IMR-90 (cell line): ENCODE measurements at places on chromosomes 6 and 20.

GRCh38 chr20:37007898-37008649 is 56.6 kb upstream of the SAMHD1 start:
- peak; percentile 56 for DNase-seq

DNA sequence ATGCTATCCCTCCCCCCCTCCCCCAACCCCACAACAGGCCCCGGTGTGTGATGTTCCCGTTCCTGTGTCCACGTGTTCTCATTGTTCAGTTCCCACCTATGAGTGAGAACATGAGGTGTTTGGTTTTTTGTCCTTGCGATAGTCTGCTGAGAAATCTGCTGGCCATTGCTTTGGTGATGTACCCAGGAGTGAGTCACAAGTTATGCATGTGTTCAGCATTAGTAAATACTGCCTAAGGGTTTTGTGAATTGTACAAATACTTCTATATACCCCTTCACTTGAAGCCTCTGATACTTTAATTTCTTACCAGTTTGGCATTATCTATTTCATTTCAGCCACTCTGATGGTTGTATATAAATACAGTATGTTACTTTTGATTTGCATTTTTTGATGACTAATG is 711.3 kb upstream of the GJE1 start:
- DNase-seq = peak; percentile 85

DNA sequence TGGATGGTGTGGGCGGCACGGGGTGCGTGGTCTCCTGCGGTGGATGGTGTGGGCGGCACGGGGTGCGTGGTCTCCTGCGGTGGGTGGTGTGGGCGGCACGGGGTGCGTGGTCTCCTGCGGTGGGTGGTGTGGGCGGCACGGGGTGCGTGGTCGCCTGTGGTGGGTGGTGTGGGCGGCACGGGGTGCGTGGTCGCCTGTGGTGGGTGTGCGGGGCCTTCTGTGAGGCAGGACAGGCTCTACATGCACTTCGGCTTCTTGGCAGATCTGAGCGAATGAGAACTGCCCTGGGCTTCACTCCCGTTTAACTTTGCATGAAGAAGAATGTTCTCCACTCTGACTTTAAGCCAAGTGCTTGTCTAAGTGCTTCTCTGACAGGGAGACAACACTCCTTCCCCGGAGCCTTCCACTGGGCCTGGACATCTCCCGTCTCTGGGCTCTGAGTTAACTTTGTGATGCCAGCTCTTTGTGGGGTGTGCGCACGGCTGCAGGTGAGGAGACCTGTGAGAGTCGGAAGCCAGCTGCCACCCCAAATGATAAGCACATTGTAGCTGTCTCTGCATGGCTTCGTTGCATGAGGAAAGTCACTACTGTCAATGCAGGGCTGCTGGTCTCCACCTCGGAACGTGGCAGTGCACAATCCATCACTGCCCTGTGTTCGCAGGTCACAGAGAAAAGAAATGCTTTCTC is 244.8 kb downstream of the DLL1 start:
- no peak for DNase-seq

DNA sequence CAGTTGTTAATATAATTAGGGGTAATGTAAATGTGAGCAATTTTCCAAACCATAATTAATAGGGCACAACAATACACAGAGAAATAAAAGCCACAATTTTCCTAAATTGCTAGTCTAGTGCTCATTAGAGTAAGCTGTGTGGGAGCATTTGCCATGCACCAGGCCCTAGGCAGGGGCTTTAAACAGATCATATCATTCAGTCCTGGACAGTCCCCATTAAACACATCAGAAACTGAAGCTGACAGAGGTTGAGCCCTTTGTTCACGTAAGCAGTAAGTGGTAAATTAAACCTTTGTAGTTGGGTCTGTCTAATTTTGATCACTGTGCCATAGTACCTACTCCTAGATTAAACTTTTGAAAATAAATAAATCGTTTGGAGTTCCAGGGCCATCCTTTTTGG is 931.1 kb downstream of the C6orf118 start:
- DNase-seq = no peak

DNA sequence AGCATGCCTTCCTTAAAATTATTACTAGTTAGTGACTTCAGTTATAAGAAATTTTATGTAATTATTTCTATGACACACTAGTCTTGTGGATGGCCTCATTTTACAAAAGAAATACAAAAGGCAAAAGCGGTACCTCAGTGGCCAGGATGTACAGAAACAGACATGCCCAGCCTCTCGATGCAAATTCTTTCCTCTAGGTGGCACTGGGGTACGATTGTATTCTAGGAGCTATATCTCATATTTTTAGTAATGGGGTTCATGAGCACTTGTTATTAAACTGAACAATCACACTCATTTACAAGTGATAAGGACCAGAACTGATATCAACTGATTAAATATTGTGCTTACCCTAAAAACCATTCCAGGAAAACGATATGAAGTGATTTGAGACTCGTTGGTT is 59.8 kb downstream of the SOD2 start:
- peak; percentile 27 for DNase-seq

GRCh38 chr6:35790683-35791082 is 6.4 kb downstream of the CLPS start:
- DNase-seq = no peak

DNA sequence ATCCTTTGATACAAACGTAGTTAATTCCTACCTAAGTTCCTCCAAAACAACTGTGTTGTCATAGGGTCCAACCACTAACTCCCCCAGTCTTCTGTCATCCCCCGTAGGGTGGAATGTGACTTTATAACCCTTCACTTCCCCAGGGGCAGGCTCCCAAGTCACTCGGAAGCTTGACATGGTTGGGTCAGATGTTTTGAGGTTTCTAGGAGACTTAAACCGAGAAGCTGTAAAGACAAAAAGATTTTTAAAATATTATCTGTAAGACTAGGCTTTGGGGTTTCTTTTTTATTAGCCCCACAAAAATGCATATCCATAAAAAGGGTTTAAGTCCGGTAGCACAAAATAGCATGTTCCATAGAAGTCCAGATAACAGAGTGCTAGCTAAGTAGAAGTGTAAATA is 50.2 kb downstream of the COL12A1 start:
- no peak for DNase-seq

- DNase-seq = no peak
Measured at GRCh38 chr20:16352321-16352720, 220.9 kb downstream of the KIF16B start.

DNA sequence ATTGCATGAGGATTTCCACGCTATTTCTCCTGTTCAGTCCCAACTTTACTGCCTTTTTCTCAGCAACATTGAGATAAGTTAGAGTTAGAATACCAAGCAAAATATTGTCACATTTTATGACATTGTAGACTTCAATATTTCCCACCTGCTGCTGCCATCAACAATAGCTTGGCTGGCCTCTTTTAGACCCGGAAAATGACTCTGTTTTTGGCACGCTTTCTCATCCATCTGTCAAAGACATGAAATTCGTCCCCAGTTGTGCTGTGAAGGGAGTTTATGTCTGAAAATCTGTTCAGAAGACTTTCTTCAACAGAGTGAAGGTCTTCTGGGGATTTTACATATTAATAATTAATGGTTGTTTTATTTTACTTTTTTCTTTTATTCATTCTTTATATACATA is 857.3 kb downstream of the FRK start:
- DNase-seq = no peak

- no peak for DNase-seq
Measured at GRCh38 chr6:90220273-90220672, 76.4 kb downstream of the BACH2 start.

DNA sequence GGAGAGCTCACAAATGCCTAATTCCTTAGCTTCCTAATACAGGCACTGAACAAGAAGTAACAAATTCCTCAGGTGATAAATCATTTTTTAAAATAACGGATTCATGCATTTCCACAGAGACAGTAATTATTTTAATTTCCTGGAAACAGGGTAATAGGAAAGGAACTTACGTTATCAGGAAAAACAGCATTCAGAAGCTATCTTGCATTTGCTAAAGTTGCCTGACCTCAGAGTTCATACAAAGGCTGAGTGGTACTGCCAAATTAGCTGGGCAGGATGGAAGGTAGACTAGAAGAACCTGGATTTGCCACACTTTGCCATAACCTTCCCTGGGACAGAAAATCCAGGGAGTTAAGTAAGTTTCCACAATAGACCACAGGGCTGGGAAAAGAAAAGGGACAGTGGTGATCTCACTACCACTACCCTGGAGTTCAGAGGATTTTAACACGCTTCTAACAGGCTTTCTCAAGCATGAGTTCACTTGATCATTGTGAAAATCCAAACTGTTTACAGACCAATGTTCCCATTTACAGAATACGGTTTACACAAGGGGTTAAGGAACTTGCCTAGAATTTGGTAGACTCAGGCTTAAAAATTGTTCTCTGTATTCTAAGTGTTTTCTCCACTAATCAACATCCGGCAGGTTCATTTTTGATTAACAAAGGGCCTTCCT is 57.0 kb downstream of the KIF13A start:
- peak; percentile 40 for DNase-seq

GRCh38 chr20:25063546-25063945 is 5.6 kb upstream of the ACSS1 start:
- DNase-seq = no peak

DNA sequence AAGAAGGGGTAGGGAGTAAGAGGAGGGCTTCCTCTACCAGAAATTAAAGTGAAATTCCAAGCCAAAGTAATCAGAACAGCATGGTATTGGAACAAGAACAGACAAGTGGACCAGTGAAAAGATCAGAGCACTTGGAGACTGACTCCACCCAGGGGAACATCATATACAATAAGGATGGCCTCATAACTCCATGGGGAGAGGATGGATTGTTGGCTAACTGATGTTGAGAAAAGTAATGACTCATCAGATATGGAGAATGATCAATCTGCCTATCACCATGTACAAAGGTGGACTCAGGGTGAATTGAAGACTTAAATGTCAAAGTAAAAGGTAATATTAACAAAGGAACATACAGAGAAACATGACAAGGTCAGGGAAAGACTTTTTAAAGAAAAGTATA is 12.8 kb downstream of the SLC22A3 start:
- no peak for DNase-seq

- DNase-seq = no peak
Measured at GRCh38 chr20:17518339-17519052, 12.7 kb downstream of the BFSP1 start.

DNA sequence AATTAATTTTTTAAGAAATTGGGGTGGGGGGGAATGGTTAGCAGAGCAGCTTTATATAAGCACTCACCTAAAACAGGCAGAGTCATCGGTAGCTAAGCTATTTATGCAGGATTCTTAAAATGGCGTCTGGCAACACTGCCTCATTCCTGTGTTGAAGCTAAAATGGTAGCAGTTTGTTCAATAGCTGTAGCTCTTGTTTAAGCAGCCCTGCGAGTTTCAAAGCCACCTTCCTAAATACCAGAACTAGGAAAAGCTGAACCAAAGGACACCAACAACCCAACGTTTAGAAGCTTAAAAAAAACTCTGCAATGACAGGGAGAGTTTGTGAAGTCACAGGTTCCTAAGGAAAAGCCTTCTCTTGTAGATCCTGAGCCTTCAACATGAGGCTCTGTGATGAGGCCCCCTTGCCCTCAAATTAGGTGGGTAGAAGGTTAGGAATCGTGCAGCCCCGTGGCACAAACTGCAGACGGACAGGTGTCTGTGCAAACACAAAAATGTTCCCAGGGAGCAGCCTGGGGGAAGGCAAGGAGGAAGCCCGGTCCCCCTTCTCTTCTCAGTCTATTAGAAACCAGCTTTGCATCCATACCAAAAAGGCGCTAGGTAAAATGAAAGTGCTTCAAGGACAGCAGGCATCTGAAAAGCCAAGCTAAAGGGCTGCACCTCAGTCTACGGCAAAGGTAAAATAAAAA is 4.7 kb downstream of the ZMYND8 start:
- DNase-seq = no peak

DNA sequence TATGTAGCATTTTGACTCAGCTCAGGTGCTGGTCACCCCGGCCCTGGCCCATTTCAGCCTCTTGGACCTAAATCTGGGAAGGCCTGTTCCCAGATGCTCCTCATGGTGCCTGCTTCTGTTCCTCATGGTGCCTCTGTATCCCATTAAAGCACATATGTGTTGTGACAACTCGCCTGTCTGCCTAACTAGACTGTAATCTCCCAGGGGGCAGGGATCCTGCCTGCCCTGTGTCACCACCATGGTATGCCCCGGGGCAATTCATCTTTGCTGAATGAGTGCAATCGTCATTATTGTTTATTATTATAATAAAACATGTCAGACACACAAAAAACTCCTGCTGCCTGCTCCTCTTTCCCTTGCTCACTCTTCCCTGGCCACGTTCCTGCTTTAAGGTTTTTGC is 62.0 kb downstream of the ZFP64 start:
- peak; percentile 39 for DNase-seq

DNA sequence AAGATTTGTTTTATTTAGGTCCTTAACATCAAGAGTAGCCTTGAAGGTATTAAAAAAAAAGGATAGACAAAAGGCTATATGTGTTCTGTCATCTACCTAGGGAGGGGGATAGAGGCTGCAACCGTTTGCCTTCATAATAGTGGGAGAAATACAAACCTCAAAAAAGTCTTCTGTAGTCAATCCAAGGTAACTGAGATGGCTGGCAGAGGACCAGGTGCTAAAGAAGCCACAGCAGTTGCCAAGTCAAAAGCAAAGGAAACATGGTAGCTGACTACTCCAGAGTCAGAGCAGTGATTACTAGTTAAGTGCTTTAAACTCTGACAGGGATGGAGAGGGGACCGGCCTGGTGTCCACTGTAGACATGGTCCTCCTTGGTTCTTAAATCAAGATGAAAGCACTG is 249.4 kb downstream of the PTPRK start:
- DNase-seq = no peak

- no peak for DNase-seq
Measured at GRCh38 chr20:2659547-2659946, 4.5 kb downstream of the IDH3B start.

GRCh38 chr20:15618912-15619311 is 954.3 kb downstream of the KIF16B start:
- DNase-seq = no peak

GRCh38 chr6:124721331-124721730 is 240.9 kb upstream of the RNF217 start:
- DNase-seq = no peak

GRCh38 chr6:113650610-113650979 is 206.6 kb upstream of the MARCKS start:
- DNase-seq = no peak

GRCh38 chr20:33862709-33863403 is 51.7 kb downstream of the CHMP4B start:
- DNase-seq = peak; percentile 78

- DNase-seq = no peak
Measured at GRCh38 chr6:161181121-161181520, 92.7 kb downstream of the AGPAT4 start.

DNA sequence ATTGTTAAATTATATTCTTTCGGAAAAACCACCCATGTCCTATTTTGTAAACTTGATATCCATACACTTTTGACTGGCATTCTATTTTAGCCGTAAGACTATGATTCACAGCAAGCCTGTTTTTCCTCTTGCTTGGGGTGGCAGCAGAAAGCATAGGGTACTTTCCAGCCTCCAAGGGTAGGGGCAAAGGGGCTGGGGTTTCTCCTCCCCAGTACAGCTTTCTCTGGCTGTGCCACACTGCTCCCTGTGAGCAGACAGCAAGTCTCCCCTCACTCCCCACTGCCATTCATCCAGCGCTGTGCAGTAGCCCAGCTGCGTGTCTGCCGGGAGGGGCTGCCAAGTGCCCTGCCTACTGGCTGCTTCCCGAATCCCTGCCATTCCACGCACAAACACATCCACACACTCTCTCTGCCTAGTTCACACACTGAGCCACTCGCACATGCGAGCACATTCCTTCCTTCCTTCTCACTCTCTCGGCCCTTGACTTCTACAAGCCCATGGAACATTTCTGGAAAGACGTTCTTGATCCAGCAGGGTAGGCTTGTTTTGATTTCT is 2.1 kb upstream of the ESR1 start:
- DNase-seq = no peak
